ENCODE measurements at places on chromosomes 16 and 17.
A peak's percentile ranks its signal among the peaks of the same experiment; 100 is the strongest.

GRCh38 chr16:57977418-57978069 is 6.6 kb upstream of the CNGB1 start:
- DNase-seq, result no peak

DNA sequence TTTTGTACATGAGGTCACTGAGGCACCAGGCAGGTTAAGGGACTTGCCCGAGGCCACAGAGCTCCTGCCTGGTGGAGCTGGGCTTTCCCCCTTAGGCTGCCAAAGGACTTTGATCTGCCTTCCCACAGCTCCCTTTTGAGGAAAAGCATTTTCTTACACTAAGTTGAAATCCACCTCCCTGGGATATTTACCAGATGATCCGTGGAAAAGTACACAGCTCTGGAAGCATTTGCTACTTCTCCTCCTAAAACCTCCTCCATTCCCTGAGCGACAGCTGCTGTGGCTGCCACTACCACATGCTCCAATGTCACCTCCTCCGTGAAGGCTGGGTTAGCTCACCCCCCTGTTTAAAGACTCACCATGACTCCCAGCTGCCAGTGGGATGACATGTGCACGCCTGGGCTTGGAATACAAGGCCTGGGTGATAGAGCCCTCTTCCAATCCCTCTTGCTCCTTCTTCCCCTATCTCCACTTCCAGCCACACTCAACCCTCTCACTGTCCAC is 1.2 kb upstream of the MPRIP start:
- no peak for DNase-seq

DNA sequence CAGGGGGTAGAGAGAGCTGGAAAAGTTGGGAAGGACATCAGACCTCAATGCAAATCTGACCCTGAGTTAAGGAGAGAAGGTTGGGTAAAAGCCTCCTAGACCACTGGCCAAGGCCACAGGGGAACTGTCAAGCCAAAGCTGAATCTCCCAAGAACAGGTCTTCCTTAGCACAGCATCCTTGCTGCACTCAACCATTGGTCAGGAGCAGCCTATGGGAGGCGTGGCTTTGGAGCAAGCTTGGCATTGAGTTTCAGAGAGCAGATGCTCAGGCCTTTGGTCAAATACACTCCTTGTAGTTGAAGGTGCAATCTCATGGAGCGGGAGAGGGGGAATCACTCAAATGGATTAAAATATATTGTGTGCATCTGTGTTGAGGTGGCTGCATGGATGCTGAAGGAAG is 21.8 kb downstream of the SOX9 start:
- DNase-seq, result no peak

DNA sequence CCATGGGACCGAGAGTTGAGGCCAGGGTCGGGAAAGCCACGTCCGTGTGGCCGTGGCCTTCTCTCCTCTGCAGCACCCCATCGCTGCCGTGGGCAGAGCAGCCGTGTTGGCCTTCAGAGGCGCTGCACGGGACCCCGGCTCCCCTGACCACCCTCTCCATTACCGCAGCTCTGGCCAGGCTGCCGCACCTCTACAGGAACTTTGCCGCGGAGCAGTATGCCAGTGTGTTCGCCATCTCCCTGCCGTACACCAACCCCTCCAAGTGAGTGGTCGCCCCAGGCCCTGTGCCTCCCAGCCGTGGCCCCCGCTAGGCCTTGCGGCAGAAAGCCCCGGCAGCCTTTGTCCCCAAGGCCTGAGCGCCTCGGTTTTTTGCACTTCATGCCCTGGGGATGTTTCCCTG is 27.8 kb downstream of the TSC2 start:
- no peak for DNase-seq

- DNase-seq, result peak; percentile 69
These were observed at the start of gene CMTM3 for GRCh38 chr16:66604376-66605176. TSS of gene CMTM3 (plus strand) at chr16:66604704. CDS start at chr16:66604806, 102 bp downstream.

GRCh38 chr16:66391726-66392670 is 25.5 kb downstream of the CDH5 start:
- DNase-seq, result no peak

DNA sequence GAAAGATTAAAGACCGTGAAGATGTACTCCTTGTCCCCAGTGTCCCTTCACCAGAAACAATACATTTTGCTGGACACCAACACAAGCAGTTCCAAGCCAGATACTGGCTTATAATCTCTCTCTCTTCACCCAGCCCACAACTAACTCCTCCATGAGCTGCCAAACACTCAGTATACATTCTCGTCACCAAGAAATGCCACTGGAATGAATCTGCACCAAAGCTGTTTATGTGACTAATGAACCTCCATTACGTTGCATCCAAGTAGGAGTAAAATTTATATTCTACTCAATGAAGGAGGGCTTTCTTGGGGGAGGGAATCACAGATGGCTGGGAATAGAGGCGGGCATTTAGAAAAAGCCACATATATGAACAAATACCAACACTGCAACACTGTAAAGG is 20.9 kb upstream of the SOX9 start:
- DNase-seq, result no peak

DNA sequence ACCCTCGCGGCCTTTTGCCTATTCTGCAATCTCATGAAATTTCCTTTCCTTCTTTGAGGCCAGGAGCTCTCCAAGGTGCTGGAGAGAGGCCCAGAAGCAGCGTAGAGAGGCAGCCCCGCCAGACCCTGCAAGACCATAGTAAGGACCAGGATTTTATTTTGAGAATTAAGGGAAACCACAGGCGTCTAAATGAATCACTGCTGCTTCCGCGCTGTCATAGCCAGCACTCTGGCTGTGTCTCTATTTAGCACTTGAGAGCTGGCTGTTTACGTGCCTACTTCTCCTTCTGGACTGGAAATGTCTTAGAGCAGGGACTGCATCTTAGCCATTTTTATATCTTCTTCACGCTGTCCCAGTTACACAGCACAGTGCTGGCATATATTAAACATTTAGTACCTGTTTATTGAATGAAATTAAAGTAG is 37.6 kb upstream of the PIRT start:
- DNase-seq, result no peak

DNA sequence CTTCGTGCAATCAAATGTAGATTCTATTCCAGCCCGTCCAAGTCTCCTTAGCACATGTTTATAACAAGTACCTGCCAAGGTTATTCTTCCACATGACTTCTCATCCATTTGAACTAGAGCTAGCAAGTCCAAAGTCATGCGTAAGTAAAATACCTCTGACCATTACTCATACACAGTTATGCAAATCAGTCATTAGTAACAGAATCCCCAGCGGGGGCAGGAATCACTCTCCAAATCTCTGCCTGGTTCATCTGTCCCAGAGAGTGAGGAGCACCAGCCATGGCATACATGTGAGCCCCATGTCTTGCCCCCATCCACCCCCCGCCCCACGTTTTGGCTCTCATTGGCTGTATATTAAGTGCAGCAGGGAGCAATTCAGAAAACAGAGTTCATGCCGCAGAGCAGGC is 27.7 kb downstream of the SRL start:
- DNase-seq, result no peak

DNA sequence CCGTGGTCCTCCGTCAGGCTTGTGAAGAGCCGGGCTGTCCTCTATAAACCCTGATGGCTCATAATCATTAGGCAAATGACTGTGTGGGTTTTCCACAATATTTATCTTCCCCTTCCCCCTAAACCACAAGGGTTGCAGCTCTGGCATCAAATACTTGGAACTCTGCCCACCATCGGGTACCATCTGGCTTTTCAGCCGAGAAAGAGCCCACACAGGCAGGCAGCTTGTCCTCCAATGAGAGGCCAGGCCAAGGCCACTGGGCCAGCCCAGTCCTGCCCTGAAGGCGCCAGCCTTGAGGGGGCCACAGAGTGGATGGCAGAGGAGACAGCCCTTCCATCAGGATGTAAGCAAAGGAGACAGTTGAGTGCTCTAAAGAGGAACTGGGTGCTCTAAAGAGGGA is 31.8 kb upstream of the NAT9 start:
- no peak for DNase-seq

- DNase-seq, result peak; percentile 90
These were observed 19.3 kb upstream of the ADGRG3 start for GRCh38 chr16:57648581-57649442.

DNA sequence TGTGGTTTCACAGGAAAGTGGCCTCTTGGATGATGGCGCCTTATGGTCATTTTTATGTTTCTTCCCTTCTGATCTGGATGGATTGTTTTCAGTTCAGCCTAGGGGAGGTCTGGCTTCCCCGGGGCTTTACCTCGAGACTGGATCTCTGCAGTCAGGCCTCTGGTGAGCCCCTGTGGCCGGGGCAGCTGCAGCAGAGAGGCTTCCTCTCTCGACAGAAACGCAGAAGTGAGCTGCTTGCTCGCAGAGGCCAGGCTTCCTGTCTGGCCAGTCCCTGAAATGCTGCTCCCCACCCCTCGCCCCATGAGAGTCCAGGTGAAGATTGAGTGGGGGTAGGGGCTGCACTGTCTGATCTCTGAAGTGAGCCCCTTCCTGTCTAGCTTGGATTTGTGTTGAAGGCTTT is 44.0 kb downstream of the PLCG2 start:
- peak; percentile 40 for DNase-seq

DNA sequence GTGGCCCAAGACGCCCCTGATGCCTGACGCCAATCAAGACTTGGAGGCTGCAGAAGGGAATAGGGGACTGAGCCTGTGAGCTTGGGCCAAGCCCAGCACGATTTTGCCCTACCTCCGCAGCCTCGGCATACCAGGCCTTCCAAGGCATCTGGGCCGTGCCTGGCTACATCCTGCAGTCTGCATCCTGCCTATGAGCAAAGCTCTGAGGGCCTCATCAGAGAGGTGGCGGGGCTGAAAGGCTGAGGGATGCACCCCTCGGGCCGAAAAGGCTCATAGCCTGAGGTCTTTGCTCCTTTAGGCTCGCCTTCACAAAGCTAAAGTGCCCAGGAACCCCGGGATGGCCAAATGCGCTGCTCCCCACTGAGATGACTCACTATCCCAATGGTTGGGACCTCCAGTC is 2.5 kb downstream of the SEZ6 start:
- DNase-seq, result no peak

- DNase-seq, result peak; percentile 88
These were observed at the start of the genes CIAPIN1 and COQ9 for GRCh38 chr16:57447186-57447962. TSS of gene CIAPIN1 (minus strand) at chr16:57447385. CDS start at chr16:57440928, 6,457 bp downstream. TSS of gene COQ9 (plus strand) at chr16:57447479. CDS start at chr16:57447506, 27 bp downstream.

DNA sequence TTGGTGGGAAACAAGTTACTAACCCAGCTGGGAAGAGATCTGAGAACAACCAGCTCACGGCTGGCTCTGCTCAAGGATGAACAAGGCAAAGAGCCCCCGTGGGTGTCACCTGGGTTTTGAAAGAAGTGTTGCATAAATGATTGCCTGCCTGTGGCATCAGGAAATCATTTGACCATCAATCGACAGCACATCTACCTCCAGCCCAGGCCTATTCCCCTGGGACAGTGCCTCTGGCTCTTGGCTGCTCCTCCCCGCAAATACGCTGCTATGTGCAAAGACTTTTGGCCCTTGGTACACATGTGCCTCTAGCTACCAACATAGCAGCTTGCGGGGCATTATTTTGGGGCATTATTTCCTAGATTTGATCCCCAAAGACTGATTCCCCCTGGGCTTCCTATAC is 39.4 kb upstream of the SMPD3 start:
- DNase-seq, result no peak

DNA sequence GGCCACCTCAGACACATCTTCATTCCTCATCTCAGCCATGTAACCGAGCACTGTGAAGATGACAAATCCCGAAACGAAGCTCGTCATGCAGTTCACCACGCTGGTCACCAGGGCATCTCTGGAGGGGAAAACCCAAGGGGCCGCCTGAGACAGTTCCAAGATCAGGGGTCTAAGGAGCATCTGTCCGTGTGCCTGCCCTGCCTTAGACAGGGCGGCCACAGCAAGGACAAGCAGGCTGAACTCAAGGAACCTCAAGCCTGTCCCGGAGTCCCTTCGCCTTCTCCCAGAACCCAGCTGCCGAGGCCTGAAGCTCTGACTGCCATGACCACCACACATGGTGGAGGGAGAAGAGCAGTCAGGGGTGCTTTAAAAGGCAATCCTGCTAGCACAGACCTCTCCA is 22.7 kb downstream of the SLC6A4 start:
- DNase-seq, result no peak

GRCh38 chr17:38424297-38424972 is 3.8 kb upstream of the ARHGAP23 start:
- DNase-seq, result no peak

DNA sequence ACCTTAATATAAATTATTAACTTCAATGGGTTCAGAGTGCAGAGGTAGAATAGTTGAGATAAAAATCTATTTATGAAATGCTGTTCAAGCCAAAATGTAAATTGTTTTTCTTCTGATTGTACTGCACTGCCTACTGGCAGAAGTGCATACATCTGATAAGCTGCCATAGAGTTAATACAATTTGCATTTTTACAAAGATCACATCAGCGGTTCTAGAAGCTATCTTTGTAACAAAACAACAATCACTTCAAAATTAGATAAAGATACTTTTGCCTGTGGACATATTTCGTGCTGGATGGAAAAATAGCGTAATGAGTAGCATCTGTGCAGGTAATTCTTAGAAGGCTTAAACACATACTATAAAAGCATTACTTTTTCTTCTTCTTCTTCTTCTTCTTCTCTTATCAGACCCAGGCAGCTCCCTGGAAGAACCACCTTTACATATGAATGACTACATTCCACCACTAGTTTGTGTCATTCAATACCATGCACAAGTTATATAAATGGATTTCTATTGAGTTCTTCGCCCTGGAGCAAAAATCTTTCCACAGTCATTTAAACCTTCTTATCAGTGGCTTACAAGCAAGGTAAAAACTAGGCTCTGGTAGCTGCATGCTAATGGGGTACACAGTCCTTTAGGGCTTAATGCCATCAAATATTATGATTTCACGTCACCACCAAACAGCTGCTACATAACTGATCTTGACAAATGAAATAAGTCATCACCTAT is 47.0 kb downstream of the SYNRG start:
- no peak for DNase-seq

DNA sequence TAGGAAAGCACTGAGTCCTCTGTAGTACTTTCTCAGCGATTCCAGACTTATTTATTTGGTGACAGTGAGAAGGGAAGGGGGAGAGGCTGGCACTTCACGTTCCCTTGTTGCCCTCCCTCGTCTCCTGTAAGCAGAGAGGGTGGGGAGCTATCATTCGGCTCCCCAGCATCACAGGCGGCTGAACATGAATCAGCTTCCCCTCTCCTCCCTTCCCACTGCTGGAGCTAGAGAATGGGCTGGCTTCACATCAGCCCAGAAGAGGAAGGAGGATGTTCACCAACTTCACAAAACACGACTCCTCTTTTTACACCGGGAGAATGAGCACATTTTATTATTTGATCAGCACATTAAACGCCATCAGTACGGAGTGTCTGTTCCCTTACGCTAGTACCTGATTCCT is 6.7 kb upstream of the CMIP start:
- no peak for DNase-seq

- DNase-seq, result no peak
These were observed 20.4 kb downstream of the NFE2L1 start for GRCh38 chr17:48068491-48068961.
